ENCODE measurements at places on chromosomes 5 and 9.

GRCh38 chr9:116668970-116669695, 18.0 kb upstream of the TRIM32 start:
- no peak for DNase-seq

DNA sequence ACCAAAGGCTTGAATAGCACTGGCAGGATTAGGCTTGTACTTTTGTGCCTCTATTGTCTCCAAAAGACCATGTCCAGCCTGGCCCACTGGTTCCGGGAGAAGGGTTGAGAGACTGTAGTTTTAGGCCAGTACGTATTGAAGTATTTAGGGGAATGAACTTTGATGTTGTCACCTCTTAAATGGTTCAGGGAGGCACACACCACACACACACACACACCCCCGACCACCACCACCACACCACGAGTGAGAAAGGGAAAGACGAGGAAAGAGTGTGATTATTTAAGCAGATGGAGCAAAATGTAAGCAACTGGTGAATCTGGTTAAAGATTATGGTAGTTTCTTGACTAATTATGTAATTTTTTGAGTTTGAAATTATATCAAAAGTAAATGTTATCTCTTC, 61.6 kb downstream of the NIPBL start:
- DNase-seq = no peak

GRCh38 chr9:21812946-21813568, 10.6 kb downstream of the MTAP start:
- peak; percentile 66 for DNase-seq

DNA sequence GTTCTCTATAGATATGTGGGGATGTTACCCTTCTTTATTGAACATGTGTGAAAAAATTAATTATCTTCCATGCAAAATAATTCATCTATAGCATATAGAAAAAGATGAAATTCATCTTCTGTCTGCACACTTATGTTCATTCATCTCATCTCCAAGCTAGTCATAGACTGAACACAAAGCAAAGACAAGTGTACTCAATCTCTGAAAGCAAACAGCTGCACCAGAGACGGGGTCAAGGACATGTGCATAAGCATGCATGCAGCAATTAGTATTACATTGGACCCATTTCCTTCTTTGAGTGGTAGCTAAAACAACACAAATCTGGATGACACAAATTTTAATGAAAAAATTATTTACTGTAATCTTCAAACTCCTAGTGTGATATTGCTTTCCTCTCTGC, 547.0 kb upstream of the COX7C start:
- no peak for DNase-seq

DNA sequence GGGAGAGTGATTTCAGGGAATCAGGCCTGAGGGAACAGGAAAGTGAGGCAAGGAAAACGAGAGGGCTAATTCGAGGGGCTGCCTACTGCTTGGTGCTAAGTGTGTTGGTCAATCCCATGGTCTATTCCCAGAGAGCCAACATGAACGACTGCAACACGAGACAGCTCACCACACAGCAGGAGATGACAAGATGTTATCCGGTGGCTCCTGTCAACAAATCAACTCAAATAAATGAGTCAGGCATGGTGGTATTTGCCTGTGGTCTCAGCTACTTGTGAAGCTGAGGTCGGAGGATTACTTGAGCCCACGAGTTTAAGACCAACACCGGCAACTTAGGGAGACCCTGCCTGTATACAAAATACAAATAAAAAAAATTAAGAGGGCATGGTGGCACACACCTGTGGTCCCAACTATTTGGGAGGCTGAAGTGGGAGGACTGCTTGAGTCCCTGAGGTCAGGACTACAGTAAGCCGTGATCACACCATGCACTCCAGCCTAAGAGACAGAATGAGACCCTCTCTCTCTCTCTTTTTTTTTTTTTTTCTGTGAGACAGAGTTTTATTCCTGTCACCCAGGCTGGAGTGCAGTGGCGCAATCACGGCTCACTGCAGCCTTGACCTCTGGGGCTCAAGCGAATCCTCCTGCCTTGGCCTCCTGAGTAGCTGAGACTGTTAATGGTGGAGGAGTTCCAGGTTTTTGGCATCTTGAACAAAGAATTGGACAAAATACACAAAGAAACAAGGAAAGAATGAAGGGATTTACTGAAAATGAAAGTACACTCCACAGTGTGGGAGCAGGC, 9.0 kb upstream of the FAF2 start:
- no peak for DNase-seq
